Frontal cortex (tissue), 4 donors: ENCODE measurements at places on chromosomes 4 and X.

- DNase-seq, result no peak
These were observed 7.0 kb downstream of the QRFPR start for GRCh38 chr4:121373841-121374240.

GRCh38 chr4:119300101-119300978, 21.6 kb downstream of the FABP2 start:
- DNase-seq, result peak; percentile 37

DNA sequence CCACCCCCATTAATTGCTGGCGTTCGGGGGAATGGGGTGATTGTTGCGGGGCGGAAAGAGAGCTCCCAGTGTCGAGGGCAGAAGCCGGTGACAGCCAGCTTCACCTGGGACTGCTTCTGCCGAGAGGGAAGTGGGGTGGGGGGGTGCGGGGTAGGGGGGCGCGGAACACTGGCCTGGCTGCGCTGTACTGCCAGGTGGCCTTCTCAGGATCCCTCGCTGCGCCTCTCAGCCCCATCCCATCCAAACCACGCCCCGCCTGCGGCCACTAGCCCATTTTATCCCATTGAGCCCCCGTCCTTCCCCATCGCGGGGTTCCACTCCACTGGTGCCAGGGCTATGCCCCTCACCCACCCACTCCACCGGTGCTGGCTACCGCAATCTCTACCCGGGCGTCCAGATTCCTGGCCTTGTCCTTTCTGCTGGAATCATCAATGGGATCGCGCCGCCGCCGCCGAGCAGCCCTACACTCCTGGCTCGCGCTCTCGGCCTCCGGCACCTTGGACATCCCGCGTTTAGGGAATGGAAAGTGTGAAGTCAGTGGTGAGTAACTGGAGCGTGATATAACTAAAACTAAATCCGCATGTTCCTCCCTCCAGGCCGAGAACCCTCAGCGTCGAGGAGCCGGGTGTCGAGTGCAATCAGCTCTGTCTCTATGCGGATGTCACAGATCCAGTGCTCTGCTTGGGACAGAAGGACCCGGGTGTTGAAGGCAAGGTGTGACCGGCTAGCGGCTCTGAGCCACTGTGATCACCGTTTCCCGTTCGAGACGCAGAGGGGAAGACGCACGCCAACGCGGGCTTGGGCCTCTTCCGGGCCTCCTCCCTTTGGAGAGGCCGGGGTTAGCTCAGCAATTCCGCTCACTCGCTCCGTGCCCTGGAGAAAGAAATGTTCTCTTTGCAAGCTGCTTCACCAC, 20.5 kb downstream of the NKX3-2 start:
- peak; percentile 9 for DNase-seq

DNA sequence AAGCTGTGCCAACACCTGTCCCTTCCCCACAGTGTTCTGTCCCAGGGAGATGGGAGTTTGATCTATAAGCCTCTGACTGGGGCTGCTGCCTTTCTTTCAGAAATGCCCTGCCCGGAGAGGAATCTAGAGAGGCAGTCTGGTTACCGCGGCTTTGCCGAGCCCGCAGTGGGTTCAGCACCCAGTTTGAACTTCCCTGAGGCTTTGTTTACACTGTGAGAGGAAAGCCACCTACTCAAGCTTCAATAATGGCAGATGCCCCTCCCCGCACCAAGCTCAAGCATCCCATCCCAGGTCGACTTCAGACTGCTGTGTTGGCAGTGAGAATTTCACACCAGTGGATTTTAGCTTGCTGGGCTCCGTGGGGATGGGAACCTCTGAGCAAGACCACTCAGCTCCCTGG, 33.3 kb upstream of the ARSJ start:
- DNase-seq, result no peak

DNA sequence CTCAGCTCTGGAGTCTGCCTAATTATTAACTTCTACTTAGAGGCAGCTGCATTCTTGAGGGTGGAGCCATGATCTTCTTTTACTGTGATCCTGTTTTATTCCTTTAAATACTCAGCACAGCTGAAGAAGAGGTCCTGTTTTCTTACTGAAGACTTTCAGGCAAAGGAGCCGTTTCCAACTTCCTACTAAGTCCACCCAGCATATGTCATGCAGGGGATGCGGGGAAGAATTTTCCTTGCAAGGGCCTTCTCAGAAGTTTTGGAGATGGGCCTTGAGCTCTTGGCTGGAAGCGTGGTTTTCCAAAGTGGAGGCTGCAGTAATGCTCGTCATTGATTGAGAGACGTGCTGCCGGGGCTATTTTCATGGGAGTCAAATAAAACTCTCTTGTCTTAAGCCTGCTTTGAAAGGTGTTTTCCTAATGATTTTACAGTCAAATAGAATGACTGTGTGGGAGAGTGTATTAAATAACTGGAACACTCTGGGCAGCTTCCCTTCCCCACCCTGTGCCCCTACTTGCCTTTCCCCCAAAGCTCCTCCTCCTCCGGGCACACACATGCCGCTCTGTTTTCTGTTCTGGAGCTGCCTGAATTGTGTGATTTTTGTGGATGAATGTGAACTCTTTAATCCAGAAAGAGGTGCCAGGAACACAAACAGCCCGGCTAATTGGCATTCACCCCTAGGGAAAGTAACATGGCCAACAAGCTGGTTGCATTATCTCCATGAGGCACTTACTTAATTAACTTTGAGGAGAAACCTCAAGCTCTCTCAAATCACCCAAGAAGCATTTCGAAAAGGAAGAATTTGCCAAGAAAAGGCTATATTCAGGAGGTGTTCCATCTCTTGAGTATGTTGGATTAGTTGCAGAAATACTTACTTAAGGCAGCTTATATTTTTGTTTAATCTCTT, 28.1 kb downstream of the FGF2 start:
- peak; percentile 28 for DNase-seq

DNA sequence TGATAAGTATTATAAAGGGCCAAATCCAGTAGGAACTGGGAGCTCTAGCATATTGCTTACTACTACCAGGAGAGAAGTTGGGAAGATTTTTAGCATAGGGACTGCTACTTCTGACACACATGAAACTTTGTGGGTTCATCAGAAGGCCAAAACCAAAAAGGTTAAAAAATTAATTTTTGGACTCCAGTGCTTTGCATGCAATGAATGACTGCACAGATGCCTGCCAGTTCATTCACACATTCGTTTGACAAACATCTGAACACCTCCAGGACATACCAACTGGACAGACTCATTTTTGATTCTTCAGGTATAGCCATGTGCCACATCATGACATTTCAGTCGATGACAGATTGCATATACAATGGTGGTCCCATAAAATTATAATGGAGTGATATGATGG, 79.8 kb downstream of the MID1IP1 start:
- no peak for DNase-seq

GRCh38 chr4:104772849-104773248, 278.2 kb upstream of the CXXC4 start:
- no peak for DNase-seq

DNA sequence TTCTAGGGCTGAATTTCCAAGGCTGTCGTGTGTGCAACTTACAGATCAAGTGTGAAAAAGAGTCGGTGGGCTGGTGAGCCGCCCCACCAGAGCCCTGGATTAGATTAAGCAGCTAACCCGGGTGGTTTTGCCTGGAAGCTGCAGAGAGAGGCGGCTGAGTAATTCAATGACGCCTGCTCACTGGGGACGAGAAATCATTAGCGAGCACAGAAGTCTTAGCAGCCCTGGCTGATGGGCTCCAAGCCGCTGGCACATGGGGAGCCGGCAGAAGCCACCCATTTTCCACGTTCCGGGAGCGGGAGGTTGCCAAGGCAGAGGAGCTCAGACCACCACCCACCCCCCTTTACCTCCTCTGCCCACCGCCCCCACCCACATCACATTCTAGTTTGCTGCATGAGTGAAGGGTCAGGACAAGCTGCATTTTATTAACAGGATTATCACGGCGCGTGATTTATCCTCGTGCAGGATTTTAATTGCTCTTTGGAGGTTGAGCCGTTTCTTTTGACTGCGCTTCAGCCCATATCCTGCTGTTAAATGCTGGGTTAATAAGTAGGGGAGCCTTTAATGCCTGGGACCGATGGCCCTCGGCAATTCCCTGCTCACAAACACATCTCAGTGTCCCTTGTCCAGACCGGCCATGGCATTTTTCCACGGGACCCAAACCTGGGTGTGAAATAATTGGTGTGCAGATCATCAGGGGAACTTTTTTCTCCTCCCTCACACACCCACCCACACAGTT, 19.1 kb downstream of the BCOR start:
- no peak for DNase-seq

DNA sequence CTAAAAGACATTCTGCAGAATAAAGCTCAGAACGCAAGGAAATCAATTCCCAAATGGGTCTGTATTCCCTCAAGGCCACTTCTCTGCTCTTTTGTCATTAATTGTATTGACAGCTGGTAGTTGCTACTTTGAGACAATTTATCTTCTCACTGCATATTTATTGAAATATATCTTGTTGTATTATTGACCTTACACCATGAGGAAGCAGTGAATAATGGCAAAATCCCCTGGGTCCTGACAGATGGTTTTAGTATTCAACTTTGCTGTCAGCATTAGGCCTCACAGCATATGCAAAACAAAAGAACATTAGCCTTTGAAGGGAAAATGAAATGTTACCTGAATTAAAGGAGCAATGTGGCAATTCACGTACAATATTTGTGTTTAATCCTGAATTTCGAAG, 406.1 kb upstream of the TRAM1L1 start:
- no peak for DNase-seq

DNA sequence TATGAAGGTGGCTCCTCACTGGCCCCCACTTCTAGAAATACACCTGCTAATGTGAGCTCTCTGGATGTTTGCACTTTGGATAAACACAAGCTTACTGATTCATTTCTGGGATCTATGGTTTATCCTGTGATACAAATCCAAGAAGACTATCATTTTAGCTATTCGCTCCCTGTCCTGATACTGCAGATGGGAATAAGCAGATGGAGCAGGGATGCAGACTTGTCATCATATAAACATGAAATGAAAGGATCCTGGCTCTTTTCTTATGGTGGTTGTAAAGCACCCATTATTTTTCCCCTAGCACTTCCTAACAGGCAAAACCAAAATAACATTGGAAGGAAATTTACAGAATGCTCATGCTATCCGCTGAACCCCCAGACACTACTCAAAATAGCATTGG, 162.9 kb upstream of the NOCT start:
- no peak for DNase-seq

DNA sequence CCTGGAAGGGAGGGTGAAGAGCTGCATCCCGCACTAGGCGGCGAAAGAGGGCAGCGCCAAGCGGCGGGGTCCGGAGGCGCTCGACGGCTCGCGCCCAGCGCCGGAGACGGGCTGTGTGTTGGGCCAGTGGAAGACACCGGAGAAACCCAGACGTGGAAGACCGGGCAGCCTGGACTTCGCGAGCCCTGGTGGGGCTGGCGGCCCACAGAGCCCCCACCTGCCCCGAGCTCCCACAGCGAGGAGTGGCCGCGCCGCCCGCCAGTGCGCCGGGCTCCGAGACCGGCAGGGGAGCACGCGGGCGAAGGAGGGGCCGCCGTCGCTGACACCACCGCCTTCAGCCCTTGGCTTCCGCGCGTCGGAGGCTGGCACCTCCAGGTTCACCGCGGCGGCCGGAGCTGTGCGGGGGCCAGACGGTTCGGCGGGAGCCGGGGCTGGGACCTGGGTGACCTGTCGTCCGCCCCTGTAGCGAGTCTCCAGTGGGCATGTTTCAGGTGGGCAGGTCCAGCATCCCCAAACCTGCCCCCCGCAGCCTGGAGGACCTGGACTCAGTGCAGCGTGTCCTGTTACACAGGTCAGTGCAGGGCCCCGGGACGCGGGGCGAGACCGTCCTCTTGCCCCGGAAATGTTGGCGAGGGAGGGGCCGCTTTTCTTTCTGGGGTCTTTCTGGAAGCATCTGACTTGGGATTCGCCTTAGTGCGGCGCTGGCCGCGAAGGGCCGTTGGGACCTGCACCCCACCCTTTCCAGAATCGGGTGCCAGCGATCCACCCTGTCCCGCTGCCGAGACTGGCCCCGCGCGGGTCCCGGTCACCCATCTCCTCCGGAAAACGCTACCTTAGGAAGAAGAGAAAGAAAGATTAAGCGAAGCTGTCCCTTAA, 9.6 kb upstream of the INTU start:
- peak; percentile 39 for DNase-seq

DNA sequence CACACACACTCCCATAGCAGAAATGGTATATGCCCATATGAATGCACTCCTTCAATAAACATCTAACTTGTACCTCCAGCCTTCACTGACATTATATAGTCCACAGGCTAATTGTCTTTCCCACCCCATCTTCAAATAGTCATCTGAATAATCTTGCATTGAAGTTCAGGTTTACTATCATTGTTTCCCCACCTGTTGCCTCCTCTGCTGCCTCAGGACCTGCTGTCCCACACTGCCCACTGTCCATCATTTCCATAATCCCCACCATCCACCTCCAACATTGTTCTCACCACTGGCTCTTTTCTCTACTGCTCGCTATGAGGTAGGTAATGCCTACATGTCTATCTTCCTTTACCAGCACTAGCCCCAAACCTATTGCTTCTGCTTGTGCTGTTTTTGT, 66.1 kb downstream of the TBC1D9 start:
- DNase-seq, result no peak

DNA sequence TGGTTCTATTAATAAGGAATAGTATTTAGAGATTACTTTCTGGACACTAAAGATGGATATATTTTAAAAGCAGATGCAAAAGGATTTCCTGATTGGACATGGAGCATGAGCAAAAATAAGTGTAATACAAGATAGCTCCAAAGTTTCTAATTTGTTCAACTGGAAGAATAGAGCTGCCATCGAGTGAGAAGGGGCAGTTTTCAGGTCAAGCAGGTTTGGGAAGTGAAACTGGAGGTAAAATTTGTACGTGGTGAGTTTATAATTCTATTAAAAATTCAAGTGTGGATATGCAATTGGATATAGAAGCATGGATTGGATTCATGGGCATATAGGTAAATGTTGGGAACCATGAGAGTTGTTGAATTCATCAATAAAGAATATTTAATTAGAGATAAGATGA, 31.8 kb downstream of the PRDM8 start:
- no peak for DNase-seq

DNA sequence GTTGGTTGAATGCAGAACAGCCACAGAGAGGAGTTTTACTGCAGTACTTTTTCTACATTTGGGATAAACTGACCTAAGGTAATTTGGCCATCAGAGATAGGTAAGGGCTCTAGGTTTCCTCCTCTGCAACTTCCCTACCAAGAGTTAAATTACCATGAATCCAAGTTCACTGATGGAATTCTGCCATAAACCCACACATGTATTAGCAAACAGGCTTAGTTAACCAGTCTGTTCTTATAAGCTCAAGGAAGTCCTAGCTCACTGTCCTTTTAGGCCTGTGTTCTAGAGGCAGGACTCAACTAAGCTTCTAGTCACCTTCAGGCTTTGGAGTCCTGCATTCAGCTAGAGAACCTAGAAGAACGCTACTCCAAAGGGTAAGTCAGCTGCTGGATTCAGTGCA, 4.0 kb downstream of the FAM114A1 start:
- DNase-seq, result no peak

GRCh38 chr4:76780781-76781697, 116.9 kb downstream of the SOWAHB start:
- DNase-seq, result no peak
